ENCODE measurements at places on chromosomes 2 and 18. TPM values are rescaled to one million over a fixed set of nuclear protein-coding genes. Genes with fewer than 3 reads are reported as not detected.

DNA sequence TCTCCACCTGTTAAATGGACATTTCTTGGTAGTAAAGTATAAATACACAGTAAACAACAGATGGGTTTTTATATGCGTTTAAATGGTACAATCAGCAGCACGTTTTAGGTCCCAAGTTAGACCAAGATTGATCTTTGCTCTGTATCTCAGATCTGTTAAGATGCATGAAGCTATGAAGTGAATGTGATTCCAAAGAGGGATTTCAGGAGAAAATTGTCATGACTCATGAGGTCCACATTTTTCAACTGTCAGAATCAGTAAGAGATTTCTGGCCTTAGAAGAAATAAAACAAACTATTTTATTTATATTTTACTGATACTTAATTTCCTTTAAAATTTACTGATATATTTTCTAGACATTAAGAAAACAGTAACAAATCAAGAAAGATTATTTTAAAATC lies 142.7 kb downstream of the EML6 start:
- peaks cover 5% of the 10 kb centered on the region for H3K4me1 ChIP-seq
- no peak overlapping the region for H3K4me3 ChIP-seq
- H3K27me3 ChIP-seq = no peaks in the 10 kb centered on the region

Gene UPP2
- not detected for total RNA-seq

DNA sequence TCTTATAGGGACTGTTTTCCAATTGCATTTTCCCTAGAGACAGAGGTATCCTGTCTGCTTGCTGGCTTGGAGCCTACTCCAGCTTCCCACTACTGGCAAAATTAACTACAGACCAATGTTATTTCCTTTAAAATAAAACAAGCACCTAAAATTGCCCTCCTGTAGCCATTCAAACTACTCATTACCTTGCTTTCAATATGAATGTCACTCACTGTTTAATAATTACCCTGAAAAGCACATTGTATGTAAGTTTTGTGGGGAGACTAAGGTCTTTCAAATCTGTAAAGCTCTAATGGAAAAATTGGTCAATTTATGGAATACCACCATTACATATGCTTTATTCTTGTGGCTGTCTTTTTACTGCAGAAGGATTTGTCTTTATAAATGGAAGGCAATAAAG lies 87.3 kb downstream of the DOCK10 start:
- no peak overlapping the region for H3K27ac ChIP-seq
- H3K27me3 ChIP-seq = no peaks in the 10 kb centered on the region
- DNase-seq = no peak
- H3K4me3 ChIP-seq = no peak overlapping the region
- H3K36me3 ChIP-seq = peaks cover 7% of the 10 kb centered on the region

Gene WNT10A
- not detected for total RNA-seq

Gene CYRIA
- 10.2 TPM for total RNA-seq

Gene MAP2
- 123 TPM for total RNA-seq

GRCh38 chr2:226489775-226490541 lies 309.7 kb downstream of the IRS1 start:
- H3K27me3 ChIP-seq = no peaks in the 10 kb centered on the region
- H3K4me3 ChIP-seq = no peak overlapping the region
- H3K27ac ChIP-seq = no peak overlapping the region
- peaks cover 1% of the 10 kb centered on the region for H3K4me1 ChIP-seq
- no peaks in the 10 kb centered on the region for H3K36me3 ChIP-seq

- H3K4me1 ChIP-seq = peaks cover 48% of the 10 kb centered on the region
- H3K27me3 ChIP-seq = peaks cover 76% of the 10 kb centered on the region
- H3K36me3 ChIP-seq = no peaks in the 10 kb centered on the region
- no peak within 1 kb of the TSS for H3K27ac ChIP-seq
Measured at GRCh38 chr2:70553584-70554337, at the start of gene TGFA. TSS of gene TGFA (minus strand) at chr2:70553826. CDS start at chr2:70553767, 59 bp downstream.

- H3K27ac ChIP-seq = no peak overlapping the region
- no peaks in the 10 kb centered on the region for H3K36me3 ChIP-seq
- H3K4me1 ChIP-seq = peaks cover 29% of the 10 kb centered on the region
- no peak overlapping the region for H3K4me3 ChIP-seq
- no peaks in the 10 kb centered on the region for H3K27me3 ChIP-seq
- no peak for DNase-seq
Measured at GRCh38 chr2:163205589-163206254, 367.2 kb upstream of the KCNH7 start.

DNA sequence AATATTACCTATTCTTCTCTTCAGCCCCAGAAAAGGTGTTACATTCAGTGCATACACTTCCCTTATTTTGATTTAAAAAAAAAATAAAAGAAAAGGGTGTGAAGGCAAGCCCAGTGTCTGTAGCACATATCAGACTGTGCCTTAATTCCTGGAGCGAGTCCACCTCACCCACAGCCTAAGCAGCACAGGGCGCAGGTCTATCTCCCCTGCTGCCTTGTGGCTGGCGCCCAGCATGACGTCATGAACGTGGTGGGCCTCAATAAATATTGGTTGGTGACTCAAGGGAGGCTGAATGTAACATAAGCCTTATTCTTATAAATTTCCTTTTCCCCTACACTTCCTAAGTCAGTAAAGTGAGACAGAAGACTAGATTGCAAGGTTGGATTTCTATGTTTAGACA lies 26.4 kb downstream of the ST3GAL5 start:
- H3K4me3 ChIP-seq = no peak overlapping the region
- H3K36me3 ChIP-seq = no peaks in the 10 kb centered on the region
- no peaks in the 10 kb centered on the region for H3K27me3 ChIP-seq
- H3K4me1 ChIP-seq = peaks cover 4% of the 10 kb centered on the region
- no peak overlapping the region for H3K27ac ChIP-seq

Gene CDCA7
- 82.5 TPM for total RNA-seq

GRCh38 chr2:208311321-208311720 lies 45.3 kb downstream of the PIKFYVE start:
- peaks cover 20% of the 10 kb centered on the region for H3K36me3 ChIP-seq
- no peak for DNase-seq
- no peak overlapping the region for H3K27ac ChIP-seq
- H3K27me3 ChIP-seq = no peaks in the 10 kb centered on the region
- H3K4me1 ChIP-seq = no peaks in the 10 kb centered on the region

GRCh38 chr2:10305715-10306114 lies 3.0 kb downstream of the HPCAL1 start:
- H3K27me3 ChIP-seq = peaks cover 46% of the 10 kb centered on the region
- no peaks in the 10 kb centered on the region for H3K36me3 ChIP-seq
- no peak for DNase-seq
- no peak overlapping the region for H3K27ac ChIP-seq
- H3K4me1 ChIP-seq = peaks cover 27% of the 10 kb centered on the region

Gene UGT1A10
- total RNA-seq = not detected

DNA sequence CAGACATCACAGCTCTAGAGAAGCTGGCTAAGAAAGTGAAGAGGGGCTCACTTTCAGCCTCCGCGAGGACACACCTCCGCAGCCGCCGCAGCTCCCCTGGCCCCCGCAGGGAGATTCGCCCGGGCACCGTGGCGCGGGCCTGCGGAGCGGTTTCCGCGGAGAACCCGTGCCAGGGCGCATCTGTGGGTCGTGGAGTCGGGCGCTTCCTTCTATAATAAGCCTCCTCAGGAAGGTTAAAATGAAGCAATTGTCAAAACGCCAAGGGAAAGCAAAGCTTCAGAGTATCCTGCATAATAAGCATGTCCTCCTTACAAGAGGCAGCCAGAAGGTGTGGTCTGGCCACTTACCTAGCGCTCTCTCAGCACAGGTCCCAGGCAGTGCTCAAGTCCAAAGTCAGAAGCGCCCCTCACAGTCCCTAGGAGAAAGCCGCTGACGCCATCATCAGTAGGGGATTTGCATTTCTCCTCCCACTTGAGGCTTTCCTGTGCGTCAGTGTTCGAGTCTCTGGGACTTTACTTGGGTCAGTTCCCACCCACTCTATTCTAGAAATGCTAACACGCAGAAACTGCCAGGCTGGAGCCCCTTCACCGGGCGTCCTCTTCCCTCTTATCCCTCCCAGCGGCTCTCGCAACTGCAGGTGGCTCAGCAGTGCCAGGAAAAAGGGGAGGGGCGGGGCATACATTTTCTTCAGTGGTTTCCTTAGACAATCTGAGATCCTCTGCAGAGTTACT lies at the start of gene STAT4:
TSS of gene STAT4 (minus strand) at position 395 of the 731 bp plus-strand sequence. CDS start 2,791 bp downstream, outside the sequence.
- H3K36me3 ChIP-seq = no peaks in the 10 kb centered on the region
- DNase-seq = no peak
- H3K4me3 ChIP-seq = peak within 1 kb of the TSS; percentile 76
- H3K4me1 ChIP-seq = peaks cover 8% of the 10 kb centered on the region
- H3K27me3 ChIP-seq = peaks cover 37% of the 10 kb centered on the region

GRCh38 chr2:31467426-31467825 lies 52.9 kb upstream of the XDH start:
- peaks cover 4% of the 10 kb centered on the region for H3K27me3 ChIP-seq
- H3K4me1 ChIP-seq = no peaks in the 10 kb centered on the region
- H3K27ac ChIP-seq = no peak overlapping the region
- peaks cover 3% of the 10 kb centered on the region for H3K36me3 ChIP-seq
- DNase-seq = no peak
- no peak overlapping the region for H3K4me3 ChIP-seq

Gene NT5C1B
- not detected for total RNA-seq

Gene TMEM178A
- 12.0 TPM for total RNA-seq

- H3K4me3 ChIP-seq = no peak overlapping the region
- H3K27ac ChIP-seq = no peak overlapping the region
- H3K27me3 ChIP-seq = no peaks in the 10 kb centered on the region
Measured at GRCh38 chr2:43355399-43355798, 129.0 kb upstream of the ZFP36L2 start.

Gene CCBE1
- 0.33 TPM for total RNA-seq
